CD14-positive monocyte (primary cell): ENCODE measurements at places on chromosomes 12 and 14. TPM values are rescaled to one million over a fixed set of nuclear protein-coding genes. Genes with fewer than 3 reads are reported as not detected.

GRCh38 chr12:70671698-70672097 is 34.5 kb upstream of the PTPRB start:
- DNase-seq = no peak

GRCh38 chr14:27223906-27224305 is 626.1 kb upstream of the NOVA1 start:
- DNase-seq = no peak

- DNase-seq = peak; percentile 67
Observed at GRCh38 chr12:10155966-10156365, 16.0 kb downstream of the OLR1 start.

GRCh38 chr12:3881281-3881950 is 8.2 kb upstream of the PARP11 start:
- no peak for DNase-seq

DNA sequence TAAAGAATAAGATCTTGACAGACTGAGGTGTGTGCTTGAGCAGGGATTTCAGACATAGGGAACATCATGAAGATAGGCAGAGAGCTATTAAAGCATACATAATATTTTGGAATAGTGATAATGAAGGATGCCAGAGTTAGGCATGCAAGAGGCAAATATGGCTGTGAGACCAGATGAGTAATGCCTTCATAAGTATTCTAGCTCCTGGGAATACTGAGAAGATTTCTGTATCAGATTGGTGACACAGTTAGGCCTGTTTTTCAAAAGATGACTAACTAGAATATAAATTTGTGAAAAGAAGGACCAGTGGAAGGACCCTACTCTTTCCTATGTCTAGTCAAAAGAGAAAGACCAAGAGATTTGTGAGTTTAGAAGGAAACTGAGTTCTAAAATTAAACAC is 108.8 kb downstream of the TXNDC16 start:
- DNase-seq = no peak

- DNase-seq = no peak
Observed at GRCh38 chr14:67228325-67228984, 12.8 kb upstream of the PALS1 start.

- DNase-seq = no peak
Observed at GRCh38 chr12:110669193-110669502, 19.8 kb downstream of the HVCN1 start.

DNA sequence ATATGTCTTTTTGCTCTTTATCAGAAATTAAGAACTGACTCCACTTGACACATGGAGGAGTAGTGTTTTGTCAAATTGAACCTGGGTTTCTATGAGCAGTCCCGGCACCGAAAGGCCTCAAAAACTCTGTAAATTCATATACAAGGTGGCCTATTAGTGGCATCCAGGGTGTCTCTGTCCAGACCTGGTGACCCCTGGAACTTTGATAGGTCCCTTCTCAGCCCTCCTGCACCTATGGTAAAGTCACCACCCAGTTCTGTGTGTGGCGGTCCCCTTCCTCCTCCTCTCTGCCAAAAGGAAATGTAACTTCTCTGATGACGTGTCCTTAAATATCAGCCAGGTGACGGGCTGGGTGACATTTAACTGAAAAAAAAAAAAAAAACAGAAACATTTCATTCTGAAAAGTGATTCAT is 204.0 kb upstream of the FOXN3 start:
- DNase-seq = peak; percentile 25

GRCh38 chr14:33454707-33455106 is 496.2 kb downstream of the EGLN3 start:
- no peak for DNase-seq

GRCh38 chr14:69355607-69356281 is 42.4 kb downstream of the ERH start:
- DNase-seq = no peak

DNA sequence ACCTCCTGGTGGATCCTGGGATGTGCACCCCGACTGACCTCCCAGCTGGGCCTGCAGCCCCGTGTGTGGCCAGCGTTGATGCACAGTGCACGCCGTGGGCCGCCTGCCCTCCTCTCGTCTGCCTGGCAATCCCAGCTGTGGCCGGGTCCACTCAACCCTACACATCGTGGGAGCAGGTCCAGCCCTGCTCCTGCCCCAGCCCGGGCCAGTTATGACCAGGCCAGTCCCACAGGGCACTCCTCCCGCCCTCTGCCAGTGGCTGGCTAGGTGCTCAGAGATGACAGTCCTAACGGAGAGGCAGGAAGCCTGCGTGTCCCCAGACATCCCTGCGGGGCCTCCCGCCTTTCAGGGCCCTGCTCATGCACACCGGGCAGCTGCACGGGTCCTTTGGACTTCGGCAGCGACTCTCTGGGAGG is 10.8 kb downstream of the GALNT9 start:
- DNase-seq = no peak

DNA sequence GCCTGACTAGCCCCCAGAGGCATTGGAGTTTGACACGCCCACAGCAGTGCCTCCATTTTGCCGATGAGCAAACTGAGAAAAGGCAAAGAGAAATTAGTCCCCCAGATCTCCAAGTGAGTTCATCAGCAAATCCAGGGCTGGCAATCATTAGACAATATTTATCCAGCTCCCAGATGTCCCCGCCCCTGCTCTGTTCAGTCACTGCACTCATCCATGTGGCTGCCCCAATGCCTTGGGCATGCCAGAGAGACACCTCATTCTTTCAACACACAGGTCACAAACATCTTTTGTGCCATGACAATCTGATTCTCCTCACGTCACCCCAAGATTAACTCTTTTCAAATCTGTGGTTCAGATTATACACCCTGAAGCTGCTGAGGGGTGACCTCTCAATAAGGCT is 43.5 kb downstream of the DPF3 start:
- DNase-seq = no peak

GRCh38 chr12:21656905-21657325 is 727 bp downstream of the LDHB start:
- peak; percentile 13 for DNase-seq

GRCh38 chr12:114399664-114400211 is 6.2 kb downstream of the TBX5 start:
- DNase-seq = no peak

- DNase-seq = no peak
Observed at GRCh38 chr12:47755655-47756562, 2.8 kb downstream of the RAPGEF3 start.

- no peak for DNase-seq
Observed at GRCh38 chr12:103580026-103580425, 7.0 kb upstream of the STAB2 start.

- DNase-seq = peak; percentile 40
Observed at GRCh38 chr12:27064397-27065342, 17.7 kb downstream of the C12orf71 start.

- no peak for DNase-seq
Observed at GRCh38 chr14:63893701-63894458, 41.1 kb downstream of the SYNE2 start.

DNA sequence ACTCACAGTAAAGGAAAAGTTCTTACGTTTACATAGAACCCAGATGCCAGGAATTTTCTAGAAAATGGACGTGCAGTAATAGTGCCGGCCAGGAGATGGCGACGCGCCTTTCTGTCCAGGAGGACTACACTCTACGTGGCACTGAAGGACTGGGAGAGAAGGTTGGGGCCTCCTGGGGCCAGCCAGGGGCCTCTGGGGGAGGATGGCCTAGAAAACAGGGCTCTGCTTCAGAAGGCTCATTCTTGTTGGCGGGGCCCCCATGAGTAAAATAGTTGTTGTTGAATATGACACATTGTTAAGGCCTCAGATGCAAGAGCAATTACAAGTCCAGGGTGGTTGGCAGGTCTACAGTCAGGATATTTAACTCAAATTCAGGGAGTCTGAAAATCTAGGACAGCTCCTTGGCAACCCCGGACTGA is 120.1 kb upstream of the MAX start:
- DNase-seq = peak; percentile 52

GRCh38 chr12:713281-713875 is 39.0 kb upstream of the WNK1 start:
- no peak for DNase-seq

GRCh38 chr12:111103583-111103982 is 183.2 kb upstream of the MYL2 start:
- no peak for DNase-seq

GRCh38 chr14:34872822-34873588 is 2.2 kb downstream of the BAZ1A start:
- DNase-seq = no peak

GRCh38 chr12:46483572-46484395 is 111.2 kb upstream of the SLC38A2 start:
- no peak for DNase-seq

GRCh38 chr12:56591126-56591525 is 39.0 kb downstream of the BAZ2A start:
- DNase-seq = no peak

GRCh38 chr12:108561852-108562347 is 496 bp upstream of the ISCU start:
- no peak for DNase-seq

- no peak for DNase-seq
Observed at GRCh38 chr14:31060253-31060875, 34.2 kb upstream of the STRN3 start.

DNA sequence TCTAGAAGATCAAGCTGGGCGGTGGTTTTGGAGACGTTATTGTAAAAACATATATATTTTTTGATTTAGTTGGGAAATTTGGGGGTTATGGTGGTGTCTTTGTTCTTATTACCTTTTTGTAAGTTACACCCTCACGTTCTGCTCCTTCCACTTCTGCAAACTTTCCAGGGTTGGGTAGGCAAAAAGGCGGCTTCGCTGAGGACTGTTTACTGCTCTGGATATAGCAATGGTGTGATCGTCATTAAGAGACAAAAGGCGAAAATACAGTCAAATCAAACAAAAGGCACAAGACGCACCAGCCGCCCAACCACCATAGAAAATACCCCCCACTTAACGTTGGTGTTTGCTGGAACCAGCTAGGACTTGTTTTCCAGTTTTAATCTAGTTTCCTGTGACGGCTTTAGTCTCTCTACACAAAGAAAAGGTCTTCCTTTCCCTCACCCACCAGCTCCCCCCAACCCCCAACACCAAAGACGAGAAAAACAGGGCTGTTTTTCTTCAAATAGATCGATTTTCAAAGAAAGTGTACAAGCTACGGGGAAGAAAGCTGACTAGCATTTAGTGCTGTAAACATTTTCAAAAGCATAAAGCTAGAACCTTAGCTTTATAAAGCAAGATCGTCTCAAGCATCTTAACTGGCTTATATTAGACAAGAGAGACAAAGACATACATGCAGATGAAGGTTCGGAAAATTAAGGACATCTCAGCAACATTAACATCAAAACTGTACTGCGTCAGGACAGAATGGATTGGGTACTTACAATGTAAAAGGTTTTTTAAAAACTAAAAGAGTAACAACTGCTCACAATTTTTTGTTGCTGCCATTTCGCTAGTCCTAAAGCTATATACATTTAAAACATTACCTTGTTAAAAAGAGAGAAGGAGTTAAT is 2.0 kb upstream of the SETD1B start:
- no peak for DNase-seq

- no peak for DNase-seq
Observed at GRCh38 chr14:92607702-92608429, 94.3 kb downstream of the RIN3 start.

DNA sequence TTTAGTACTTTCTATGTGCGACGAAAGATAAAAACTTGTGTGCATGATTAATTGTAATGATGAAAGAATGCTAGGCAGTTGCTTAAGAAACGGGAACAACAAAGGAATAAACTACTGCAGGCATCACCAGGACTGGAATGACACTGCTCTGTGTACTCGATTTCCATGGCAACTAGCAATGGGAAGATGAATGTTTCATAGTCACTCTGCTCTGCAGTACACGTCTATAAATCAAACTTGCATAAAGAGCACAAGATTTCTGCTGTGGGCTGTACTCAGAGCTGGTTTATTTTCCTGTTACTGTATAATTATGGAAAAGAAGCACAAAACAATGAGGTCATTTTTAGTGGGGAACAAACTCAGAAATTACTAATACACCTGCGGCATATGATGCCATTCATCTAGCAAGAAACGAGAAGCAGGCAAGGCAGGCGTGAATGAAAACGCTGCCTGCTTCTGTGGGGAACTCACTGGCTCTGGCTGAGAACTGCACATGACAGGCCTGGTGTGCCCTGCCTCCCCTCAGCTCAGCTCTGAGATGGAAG is 41.8 kb downstream of the EFCAB11 start:
- DNase-seq = peak; percentile 94

GRCh38 chr14:29993143-29993542 is 65.5 kb upstream of the PRKD1 start:
- no peak for DNase-seq

DNA sequence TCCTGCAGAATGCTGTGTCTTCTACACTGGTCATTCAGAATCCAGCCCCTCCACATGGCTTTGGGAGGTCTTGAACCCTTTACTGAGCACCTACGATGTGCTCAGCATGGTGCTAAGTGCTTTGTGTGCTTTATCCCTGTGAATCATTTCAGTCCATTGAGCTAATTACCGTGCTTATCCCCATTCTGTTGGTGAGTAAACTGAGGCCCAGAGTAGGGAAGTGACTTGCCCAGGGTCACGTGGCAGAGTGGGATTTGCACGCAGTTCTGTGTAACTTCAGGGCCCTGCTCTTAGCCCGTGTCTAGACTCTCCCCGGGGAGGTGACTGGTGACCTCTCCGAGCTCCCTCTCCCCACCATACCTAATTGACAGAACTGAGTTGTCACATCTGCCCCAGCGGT is 27.4 kb downstream of the MVK start:
- no peak for DNase-seq

DNA sequence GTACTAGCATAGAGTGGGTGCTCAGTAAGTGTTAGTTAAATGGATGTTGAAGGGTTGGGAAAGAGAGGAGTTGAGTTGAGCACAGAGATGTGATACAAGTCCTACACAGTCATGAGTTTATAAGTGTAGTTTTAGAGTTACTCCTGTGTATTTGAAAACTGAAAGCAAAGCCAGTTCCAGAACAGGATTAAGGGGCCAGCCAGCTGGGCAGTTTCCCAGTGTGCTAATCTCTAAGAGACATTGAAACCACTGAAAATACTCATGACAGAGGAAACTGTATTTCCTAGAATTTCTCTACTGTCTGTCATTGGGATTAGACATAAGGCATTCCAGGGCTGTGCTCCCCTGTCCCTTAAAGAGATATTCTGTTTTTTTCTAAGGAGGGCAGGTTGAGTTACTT is 101.0 kb downstream of the DERA start:
- DNase-seq = no peak

GRCh38 chr14:22598099-22598895 is at the start of gene ABHD4:
Gene ABHD4, plus strand, starts transcription at chr14:22598300. Its CDS starts 7 bp downstream, at chr14:22598307.
- DNase-seq = peak; percentile 49

GRCh38 chr14:35320472-35320871 is 28.3 kb downstream of the PSMA6 start:
- DNase-seq = no peak

Gene FOXA1
- polyA plus RNA-seq = not detected

Gene CACNA2D4
- 22.1 TPM for polyA plus RNA-seq

Gene MYO1H
- polyA plus RNA-seq = not detected

Gene LRP10
- 39.0 TPM for polyA plus RNA-seq

Gene SLC25A3
- 453 TPM for polyA plus RNA-seq

Gene CD4
- polyA plus RNA-seq = 371 TPM

Gene TPH2
- not detected for polyA plus RNA-seq

Gene TEX22
- polyA plus RNA-seq = 0.52 TPM

Gene KRT6C
- polyA plus RNA-seq = not detected in 2 replicates

Gene ATF7
- polyA plus RNA-seq = 21.7 TPM

Gene LRRC43
- polyA plus RNA-seq = not detected

Gene OVCH1
- 0.03 TPM in 1 of 2 replicates, not detected in the other for polyA plus RNA-seq

Gene KRT8
- polyA plus RNA-seq = 0.39 TPM
